WTC11 (cell line): ENCODE measurements at places on chromosomes 12 and 14.

DNA sequence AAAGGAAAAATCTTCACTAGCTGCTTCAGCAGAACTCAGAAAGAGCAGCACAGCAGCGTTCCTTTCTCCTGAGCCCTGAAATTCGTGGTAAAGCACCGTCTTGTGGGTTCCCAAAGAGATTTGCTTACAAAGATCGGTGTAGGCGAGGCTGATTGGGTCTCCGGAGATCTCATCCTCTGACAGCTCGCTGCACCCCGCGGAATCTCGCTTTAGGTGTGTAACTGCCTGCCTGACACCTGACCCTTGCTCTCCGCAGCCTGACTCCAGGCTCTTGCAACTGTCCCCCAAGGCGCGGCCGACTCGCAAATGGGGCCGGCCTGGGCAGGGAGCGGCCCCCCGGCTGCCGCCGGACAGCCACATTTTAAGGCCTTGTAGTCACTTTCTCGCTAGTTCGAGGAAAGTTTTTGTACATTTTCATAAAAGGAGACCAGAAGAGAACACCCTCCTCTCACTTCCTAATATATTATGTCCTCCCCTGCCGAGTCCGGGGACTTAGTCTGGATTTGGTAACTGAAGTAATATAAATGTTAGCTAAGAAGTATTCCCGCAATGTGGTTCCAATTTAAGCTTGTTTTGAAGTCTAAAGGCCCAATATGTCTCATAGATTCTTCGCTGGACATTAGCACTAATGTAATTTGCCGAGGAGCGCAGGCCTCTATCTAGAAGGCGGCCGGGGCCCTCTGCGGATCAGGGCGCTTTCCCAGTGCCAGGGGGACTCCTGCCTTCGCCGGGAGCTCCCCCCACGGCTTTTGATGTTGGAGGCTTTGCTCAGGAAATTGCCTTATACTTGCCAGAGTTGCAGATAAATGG lies 177.3 kb upstream of the CDKN3 start:
- DNase-seq = peak; percentile 65

- peak; percentile 3 for DNase-seq
These were observed 378.8 kb downstream of the ALG10 start for GRCh38 chr12:34400986-34401658.

DNA sequence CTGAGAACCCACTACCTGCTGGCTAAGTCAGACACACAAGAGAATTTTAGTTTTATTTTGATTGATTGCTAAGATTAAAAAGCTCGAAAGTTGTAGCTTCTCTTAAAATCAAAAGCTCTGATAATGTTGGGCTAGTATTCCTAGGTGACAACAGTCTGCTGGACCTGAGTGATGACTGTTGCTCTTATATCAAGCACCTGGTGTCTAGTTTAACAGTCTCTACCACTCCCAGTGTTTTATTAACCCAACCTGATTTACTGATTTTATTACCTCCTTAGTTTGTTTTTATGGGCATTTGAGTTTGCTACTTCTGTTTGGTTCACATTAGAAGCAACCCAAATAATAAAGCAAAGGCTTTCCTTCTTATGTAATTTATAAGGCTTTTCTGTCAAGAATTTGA lies 41.8 kb downstream of the ATP6V1D start:
- DNase-seq = no peak

- no peak for DNase-seq
These were observed 113.9 kb downstream of the GCH1 start for GRCh38 chr14:54788701-54789100.

DNA sequence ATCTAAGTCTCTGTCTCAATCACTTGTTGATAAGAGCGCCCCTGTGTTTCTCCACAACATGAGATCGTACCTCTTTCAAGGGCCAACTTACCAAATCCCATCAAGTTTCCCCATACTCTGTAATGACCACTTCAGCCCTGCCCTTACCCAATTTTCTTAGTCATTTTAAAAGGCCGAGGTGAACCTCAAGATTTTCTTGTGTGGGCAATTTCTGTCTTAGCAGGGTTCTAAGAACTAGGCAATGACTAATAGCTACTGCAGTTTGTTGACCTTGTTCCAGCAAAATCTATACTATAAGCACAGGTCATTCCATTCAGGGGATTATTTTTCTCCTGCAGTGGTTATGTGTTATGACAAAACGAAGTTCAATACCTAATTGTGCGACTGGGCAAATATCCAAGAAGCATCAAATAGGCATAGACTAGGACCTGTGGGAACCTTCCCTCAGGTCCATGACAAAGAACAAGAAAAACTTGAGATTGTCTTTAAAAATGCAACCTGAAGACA lies 359.8 kb downstream of the PCNX1 start:
- no peak for DNase-seq
